ENCODE measurements at places on chromosomes 12 and 14. TPM values are rescaled to one million over a fixed set of nuclear protein-coding genes. Genes with fewer than 3 reads are reported as not detected.

GRCh38 chr14:51041883-51042282, 53.0 kb downstream of the TRIM9 start:
- no peak for DNase-seq

DNA sequence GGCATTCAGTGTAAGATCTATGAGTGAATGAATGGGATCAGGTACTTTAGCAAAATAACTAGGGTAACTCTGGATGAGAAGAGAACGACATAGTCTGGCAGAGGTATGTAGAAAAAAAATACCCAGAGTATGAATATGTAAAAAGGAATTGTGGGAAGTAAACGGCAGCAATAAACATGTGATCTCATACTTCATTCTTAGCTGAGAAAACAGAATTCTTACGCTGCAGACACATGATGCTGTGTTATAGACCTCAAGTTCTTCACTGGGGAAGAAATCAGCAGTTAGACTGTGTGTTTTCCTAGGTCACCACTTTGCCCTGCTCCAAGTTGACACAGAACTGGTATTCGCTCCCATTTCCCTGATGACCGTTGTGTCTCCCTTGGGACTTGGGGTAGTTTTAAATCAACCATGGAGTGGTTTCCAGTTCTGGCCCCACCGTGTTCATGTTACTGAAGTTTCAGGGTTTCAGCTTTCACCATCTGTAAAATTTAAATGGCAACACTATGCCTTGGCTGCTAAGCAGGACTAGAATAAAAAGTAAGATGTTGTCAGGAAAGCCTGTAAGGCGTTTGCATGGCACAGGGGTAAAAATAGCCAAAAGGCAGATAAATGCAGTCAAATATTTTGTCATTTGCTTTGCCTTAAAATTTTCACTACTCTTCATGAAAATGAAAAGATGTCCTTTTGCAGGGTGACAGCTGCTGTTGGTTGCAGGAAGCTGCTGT, 223.7 kb downstream of the PELI2 start:
- DNase-seq: no peak

GRCh38 chr14:76832503-76832988, 6.3 kb downstream of the LRRC74A start:
- no peak for DNase-seq

ENO2 gene
- polyA plus RNA-seq: 14.8 TPM

DNA sequence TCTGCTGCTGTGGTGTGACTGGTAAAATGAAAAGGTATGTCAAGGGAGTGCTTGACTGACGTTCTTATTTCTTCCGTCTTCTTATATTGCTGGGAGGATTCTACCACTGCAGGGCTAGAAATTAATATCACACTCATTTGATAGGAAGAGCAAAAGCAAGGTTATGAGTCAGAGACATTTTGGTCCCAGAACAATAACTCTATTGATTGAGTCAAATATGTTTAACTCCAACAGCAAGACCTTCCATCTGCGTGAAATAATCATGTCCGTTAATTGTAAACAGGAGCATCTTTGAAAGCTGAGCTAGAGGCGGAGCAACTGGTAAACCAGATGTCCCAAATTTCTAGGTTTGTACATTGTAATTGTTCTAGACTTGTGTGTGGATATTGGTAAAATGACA, 1293.6 kb downstream of the AACS start:
- DNase-seq: no peak

RASSF9 gene
- polyA plus RNA-seq: 16.8 TPM

- DNase-seq: no peak
Measured at GRCh38 chr12:98420461-98420860, 94.9 kb upstream of the TMPO start.

GLIPR1L2 gene
- polyA plus RNA-seq: 2.6 TPM

- no peak for DNase-seq
Measured at GRCh38 chr12:63935361-63935760, 90.9 kb downstream of the SRGAP1 start.

CMTM5 gene
- 1.0 TPM for polyA plus RNA-seq

GRCh38 chr12:41972598-41972997, 172.1 kb downstream of the GXYLT1 start:
- DNase-seq: peak; percentile 60

ADAMTS20 gene
- 1.2 TPM for polyA plus RNA-seq

- no peak for DNase-seq
Measured at GRCh38 chr14:85195872-85196477, 334.0 kb upstream of the FLRT2 start.

GPR135 gene
- 7.4 TPM for polyA plus RNA-seq

DNA sequence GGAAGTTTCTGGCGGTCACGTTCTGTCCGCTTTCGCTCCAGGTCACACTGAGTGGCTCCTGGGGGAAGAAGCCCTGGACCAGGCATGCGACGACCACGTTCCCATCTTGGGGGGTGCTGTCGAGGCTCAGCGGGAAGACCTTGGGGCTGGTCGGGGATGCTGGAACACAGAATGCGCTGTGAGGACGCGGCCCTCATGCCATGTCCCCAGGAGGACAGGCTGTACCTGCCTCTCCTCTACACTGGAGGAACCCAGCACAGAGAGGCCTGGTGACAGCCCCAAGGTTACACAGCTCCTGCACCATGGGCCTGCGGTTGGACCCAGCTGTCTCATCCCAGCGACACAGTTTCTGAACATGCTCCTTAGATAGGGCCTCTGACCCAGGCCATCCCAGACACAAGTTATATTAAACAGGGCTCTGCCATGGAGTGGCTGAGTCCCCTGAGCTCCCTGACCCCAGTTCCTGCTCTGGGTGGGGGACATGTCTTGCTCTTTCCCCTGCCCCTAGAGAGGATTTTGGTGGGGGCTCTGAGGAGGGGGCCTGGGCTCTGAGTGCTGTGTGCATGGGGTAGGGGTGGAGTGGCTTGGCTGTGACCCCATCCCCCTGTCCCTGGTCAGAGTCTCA, 62.0 kb downstream of the TMEM121 start:
- DNase-seq: no peak

DNA sequence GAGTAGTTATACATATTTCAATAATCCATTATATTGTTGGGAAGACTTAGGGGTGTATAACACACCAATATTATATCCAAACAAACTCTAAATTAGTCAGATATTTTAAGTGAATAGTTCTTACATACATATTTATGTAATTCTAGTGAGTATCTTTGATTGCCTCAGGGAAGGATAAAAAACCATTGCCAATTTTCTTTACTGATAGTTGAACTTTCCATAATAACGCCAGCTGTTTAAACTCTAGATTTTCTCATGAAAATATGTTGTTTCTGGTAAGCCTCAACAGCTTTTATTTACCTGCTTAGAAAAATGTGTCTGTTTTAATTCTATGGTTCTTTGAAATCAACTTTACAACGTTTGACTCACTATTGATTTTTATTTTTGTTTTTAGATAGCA, 959.6 kb upstream of the NOVA1 start:
- no peak for DNase-seq

GRCh38 chr12:102182635-102183034, 15.0 kb downstream of the PMCH start:
- DNase-seq: no peak

GLIPR1L1 gene
- polyA plus RNA-seq: 0.43 TPM

- DNase-seq: no peak
Measured at GRCh38 chr12:40474630-40475029, 217.6 kb upstream of the CNTN1 start.

DNA sequence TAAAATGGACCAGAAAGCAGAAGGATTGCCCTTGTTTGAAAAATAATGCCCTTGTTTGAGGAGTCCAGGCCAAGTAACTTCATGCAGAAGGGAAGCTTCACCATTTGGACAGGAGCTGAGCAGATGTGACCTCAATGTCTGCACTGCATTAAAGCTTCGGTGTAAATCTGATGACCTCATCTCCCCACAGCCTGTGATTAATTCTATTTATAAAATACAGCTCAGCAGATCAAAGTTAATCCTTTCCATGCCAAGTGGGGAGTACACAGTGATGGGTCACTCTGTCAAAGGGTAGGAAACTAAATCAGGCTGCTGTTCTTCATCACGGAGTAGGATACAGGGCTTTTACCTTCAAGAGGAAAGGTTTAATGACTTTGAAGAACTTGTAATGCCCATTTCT, 533.7 kb downstream of the RPS29 start:
- peak; percentile 46 for DNase-seq

DNA sequence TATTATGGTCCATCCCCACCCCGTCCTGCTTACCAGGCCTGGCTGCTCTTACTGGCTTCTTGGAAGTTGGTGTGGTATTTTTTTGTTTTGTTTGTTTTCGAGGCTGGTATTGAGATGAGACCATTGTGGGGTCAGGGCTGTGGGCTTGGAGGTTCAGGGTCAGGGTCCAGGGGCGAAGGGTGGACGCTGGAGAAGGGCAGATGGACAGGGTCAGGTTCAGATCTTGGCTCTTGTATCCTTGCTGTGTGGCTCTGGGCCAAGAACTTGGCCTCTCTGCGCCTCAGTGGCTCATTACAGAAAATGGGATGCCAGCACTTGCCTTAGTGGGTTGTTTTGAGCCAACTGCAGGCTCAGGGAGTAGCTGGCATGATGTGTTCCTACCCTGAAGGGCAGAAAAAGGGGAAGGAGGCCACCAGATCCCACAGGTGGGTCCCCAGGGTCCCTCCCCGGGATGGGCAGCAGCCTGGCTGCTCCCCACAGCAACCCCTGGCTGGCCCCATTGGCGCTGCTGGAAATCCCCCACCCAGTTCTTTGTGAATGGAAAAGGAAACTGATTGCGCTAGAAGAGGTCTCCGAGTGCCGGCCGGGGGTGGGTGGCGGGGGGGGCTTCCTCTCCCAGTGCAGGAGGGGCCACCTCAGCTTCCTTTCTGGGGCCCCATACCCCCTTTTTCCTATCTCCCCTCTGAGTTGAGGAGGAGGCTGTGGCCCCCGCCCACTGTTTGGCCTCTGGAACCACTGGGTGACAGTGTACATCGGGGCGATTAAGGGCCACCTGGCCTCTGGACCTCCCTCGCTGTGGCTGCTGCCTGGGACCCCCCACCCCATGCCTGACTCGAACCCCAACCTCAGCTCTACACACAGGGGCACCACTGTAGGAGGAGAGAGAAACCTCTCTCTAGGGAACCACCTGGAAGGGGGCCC, 25.0 kb downstream of the SH2B3 start:
- DNase-seq: no peak

DNA sequence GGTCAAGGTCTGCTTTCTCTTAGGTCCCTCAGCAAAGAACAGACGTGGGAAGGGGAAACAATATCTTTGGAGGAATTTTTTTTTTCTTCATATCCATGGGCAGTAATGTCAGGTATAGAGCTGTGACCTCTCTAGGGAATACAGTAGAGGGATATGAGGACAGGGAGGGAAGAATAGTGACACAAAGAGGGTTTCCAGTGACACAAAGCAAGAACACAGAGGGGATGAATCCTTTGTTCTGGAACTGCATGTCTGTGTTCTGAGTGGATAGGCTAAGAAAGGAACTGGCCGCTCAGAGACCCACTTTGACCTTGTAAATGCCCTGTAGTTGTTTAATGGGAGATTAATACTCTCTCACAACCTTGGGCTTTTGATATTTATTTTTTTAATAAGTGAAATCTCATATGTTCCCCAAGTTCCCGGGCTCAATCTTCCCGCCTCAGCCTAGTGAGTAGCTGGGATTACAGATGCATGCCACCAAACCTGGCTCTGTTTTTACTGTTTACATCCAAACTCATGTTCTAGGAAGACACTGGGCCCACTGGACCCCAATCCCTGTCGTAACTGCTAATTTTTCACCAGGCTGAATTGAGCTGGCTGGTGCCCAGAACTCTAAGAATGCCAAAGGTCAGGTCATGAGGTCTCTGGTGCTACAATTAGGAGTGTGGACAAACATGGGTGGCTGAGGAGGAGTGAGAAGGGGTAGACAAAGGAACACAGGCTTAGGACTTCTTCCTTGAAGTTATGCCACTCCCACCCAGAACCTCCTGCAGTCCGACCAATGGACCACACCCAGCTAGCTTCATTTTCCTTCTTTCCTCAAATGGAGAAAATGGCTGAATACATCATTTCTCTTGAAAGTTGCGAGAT, 9.1 kb upstream of the PLEKHH1 start:
- DNase-seq: no peak

- DNase-seq: no peak
Measured at GRCh38 chr12:66051361-66051760, 79.2 kb downstream of the LLPH start.

DNA sequence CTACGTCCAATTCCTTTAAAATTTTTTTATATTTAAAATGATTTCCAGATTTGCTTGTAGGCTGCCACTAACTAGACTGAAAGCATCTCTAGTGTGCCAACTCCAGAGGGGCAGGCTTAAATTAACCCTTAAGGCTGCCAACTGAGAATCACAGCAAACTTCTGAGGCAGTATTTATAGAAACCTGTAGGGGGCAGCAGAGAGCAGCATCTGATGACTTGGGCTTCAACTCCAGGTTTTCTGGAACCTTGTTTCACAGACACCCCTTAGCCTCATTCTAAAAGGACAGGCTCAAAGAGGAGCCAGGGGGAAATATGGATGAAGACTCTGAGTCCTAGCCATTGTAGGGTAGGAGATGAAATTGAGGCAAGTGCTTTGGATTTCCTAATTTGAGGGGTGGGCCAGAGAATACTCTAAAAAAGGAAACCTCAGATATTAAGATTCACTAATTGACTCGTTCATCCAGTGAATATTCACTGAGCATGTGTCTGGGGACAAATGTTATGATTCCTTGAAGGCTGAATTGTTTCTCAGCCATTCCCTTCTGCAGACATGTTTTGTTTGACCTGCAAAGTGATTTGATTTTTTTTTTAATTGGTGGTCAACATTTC, 63.3 kb upstream of the HSPB8 start:
- DNase-seq: peak; percentile 36

DNA sequence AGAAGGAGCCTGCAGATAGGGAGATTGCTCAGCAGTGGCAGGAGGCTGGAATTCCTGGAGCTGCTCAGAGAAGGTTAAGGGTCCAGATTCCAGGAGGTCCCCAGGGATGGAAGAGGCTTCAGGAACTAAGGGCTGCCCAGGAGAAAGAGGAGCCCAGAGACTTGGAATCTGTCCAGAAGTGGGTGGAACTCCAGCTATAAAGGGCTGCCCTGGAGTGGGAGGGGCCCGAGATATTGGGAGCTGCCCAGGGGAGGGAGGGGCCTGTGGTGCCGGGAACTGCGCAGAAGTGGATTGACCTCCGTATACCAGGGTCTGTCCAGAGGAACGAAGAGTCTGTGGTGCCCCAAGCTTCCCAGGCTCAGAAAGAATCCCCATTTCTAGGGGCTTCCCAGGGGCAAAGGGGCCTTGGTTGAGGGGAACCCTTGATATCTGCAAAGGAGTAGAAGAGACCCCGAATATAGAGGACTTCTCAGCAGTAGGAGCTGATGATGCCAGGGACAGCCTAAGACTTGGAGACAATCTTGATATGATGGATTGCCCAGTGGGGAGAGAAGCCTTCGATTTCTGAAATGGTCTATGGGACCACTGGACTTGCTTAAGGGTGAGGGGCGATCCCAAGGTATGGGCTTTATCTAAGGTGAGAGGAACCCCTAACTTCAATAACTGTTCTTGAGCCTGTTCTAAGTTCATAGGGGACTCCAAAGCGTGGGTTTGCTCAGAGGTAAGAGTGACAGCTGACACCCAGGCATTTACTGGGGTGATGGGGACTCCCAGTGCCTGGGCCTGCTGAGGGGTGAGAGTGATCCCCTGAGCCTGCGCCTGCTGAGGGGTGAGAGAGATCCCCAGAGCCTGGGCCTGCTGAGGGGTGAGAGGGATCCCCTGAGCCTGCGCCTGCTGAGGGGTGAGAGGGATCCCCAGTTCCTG, 45.0 kb downstream of the FAM186A start:
- no peak for DNase-seq
